H9 (cell line): ENCODE measurements at places on chromosomes 13 and 19. TPM values are rescaled to one million over a fixed set of nuclear protein-coding genes. Genes with fewer than 3 reads are reported as not detected.

Gene URAD
- total RNA-seq = not detected in 2 replicates

GRCh38 chr13:31213651-31214289 is 14.0 kb downstream of the B3GLCT start:
- no peak overlapping the region for H3K27ac ChIP-seq

DNA sequence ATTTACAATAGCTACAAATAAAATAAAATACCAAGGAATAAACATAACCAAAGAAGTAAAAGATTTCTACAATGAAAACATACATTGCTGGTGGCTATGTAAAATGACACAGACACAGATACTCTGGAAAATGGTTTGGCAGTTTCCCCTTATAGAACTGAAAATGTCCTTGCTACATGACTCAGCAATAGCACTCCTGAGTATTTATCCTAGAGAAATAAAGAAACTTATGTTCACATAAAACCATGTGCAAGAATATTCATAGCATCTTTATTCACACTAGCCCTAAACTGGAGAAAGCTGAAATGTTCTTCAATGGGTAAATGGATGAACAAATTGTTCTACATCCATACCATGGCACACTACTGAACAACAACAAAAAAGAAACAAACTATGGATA is 100.2 kb upstream of the RFC3 start:
- no peaks in the 10 kb centered on the region for H3K36me3 ChIP-seq
- DNase-seq = no peak
- H3K4me3 ChIP-seq = no peak overlapping the region
- H3K4me1 ChIP-seq = no peaks in the 10 kb centered on the region

Gene NTN5
- total RNA-seq = 0.33 and 0.55 TPM in 2 replicates

- no peak for DNase-seq
- H3K4me1 ChIP-seq = no peaks in the 10 kb centered on the region
- H3K36me3 ChIP-seq = no peaks in the 10 kb centered on the region
- no peaks in the 10 kb centered on the region for H3K27me3 ChIP-seq
- H3K27ac ChIP-seq = no peak overlapping the region
Measured at GRCh38 chr13:37429976-37430375, 168.6 kb downstream of the POSTN start.
